ENCODE measurements at places on chromosomes 12 and 14.

DNA sequence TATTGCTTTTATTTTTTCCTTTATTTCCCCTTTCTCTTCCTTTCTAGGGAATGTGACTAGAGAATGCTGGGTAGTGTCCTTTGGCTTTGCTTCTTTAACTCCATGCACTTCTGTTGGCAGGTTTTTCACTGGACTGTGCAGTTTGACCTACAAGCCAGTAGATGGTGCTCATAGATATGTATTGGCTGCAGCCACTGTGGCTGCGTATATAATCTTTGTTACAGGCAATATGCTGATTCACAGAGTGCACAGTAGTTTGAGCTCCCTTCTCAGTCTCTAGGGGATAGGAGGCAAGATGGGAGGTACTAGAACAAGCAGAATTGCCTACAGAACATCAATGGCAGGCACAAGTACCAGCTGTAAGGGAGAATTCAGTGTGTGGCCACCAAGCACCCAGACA, 503.5 kb downstream of the LRFN5 start:
- DNase-seq, result peak; percentile 20

DNA sequence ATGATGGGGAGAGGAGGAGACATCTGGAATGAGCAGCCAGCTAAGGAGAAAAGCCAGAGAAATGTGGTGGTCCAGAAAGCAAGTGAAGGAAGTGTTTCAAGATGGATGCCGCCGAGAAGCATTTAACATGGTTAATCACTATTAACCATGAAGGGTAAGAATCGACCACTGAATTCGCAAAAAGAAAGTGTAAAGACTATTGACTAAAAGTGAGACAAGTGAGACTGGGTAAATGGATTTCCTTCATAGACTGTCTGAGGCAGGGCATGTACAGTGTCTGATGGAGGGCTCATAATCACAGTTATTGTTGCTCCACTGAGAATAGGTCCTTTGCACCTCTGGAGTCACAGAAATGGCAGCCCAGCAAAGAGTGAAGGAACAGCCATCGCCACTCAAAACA, 25.3 kb upstream of the CLMN start:
- DNase-seq, result no peak

DNA sequence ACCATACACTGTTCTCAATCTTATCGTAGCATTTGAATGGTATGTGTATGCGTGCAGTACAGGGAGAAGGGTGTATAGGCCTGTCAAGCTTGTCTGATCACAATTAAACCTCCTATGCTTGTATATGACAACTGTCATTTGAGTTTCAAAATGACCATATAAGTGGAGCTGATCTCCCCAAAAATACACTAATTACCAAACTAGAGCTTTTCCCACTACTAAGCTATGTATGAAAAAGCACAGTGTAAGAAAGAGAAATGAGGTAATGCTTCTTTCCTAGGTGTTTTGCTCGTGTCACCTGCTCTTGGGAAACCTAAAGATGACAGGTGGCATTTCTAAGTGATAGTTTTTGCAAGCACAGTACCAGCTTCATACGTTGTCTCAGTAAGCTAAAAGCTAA, 1.1 kb upstream of the STK38L start:
- no peak for DNase-seq

DNA sequence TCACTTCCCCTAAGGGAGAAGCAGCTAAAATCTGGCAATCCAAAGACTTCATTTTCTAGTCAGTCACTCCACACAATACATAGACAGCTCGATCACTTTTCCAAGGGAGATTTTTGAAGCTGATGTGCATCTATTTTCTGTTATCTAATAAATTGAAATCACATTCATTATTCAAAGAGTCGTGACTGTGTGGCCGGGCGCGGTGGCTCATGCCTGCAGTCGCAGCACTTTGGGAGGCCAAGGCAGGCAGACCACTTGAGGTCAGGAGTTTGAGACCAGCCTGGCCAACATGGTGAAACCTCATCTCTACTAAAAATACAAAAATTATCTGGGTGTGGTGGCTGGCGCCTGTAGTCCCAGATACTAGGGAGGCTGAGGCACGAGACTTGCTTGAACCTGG, 27.1 kb upstream of the PTGR2 start:
- DNase-seq, result no peak

DNA sequence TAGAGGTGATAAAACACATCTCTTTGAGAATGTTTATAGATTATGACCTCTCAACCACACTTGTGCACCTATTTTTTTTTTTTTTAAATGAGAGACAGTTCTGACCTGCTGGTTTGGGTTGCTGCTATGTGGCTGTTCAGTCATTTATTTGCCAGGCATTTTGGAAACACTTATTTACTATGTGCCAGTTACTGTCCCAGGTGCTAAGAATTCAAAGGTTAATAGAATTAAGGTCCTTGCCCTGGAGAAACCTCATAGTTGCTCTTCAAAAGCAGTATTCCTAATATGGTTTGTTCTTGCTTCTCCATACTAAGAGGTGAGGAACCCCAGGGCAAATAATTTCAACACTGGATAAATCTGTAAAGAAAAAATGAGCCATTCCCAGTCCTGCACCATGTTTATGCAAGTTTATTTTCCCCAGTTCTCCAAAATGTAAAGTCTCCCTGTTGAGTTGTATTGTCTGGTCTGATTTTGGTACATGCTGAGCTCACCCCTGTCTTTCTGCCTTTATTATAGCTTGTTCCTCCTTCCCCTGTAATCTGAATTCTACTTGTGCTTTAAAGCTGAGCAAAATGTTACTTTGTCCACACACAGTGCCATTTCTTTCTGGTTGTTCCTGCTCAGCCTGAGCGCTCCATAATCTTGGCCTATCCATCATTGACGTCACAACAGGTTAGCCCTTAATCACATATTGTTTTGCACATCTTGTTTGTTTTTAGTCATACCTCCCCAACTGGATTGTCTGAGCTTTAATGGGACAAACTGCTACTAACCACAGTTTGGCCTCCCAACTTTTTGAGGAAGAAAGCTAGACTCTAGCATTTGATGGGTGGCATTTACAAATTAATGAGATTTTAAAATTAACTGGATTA, 56.7 kb downstream of the SRGAP1 start:
- DNase-seq, result no peak

DNA sequence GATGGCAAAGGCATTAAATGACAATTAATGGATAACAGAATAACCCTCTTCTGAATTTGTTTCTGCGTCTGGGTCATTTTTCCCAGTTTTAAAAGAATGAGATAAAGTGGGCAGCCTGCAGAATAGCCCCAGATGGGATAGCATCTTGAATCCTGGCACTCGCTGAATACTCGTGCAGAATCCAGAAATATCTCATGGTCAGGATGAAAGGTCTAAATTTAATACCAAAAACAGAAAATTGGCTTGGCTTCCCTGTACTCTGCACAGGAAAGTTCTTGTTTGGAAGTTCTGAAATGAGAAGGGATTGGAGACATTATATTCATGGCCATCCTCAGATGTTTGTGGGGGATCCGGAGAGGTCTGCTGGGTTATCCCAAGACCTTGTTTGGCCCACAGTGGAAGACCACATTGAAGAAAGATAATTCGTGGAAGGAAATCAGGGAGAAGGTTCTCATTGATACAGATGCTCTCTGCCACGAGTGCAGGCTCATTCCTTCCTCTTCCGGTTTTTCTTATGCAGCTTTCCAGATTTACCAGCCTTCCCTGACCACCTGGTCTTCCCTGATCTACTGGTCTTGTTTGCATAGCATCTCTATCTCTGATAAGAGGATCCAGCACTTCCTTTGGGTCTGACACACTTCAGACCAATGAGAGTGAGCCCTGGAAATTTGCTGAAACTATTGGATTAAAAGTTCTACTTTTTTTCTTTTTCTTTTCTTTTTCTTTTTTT, 6.0 kb upstream of the IFT81 start:
- no peak for DNase-seq

- no peak for DNase-seq
Measured at GRCh38 chr12:116498471-116498870, 60.7 kb upstream of the MAP1LC3B2 start.

GRCh38 chr14:22786685-22787084, 20.2 kb downstream of the OXA1L start:
- no peak for DNase-seq

- DNase-seq, result no peak
Measured at GRCh38 chr12:122884860-122885259, 11.1 kb downstream of the VPS37B start.
